ENCODE measurements at places on chromosomes 11 and 22. TPM values are rescaled to one million over a fixed set of nuclear protein-coding genes. Genes with fewer than 3 reads are reported as not detected.

DNA sequence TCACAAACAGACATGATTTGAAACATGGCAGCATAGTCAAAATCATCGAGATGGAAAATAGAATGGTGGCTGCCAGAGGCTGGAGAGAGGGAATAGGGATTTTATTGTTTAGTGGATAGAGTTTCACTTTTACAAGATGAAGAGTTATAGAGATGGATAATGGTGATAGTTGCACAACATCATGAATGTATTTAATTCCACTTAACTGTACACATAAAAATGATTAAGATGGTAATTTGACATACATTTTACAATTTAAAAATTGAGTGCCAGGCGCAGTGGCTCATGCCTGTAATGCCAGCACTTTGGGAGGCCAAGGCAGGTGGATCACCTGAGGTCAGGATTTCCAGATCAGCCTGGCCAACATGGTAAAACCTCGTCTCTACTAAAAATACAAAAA is 21.2 kb downstream of the TTC28 start:
- DNase-seq, result no peak

- no peak for DNase-seq
Observed at GRCh38 chr11:14362611-14363010, 3.6 kb upstream of the RRAS2 start.

FOLR1 gene
- 6.7 TPM for total RNA-seq

DNA sequence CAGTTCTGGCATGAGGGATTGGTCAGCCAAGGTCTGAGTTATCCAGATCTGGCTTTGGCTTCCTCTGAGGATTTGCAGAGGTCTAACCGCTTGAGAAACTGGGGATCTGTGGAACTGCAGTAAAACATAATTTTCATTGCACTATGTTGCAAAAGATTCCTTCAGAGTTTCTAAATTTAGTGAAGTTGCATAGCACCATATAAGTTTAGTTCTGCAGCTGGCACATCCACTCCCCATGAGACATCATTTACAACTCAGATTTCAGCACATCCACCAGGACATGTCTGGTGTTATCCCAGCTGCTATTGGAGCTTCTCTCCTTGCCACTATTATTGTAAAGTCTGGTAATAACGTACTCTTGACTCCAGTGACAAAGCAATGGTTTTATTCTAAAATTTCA is 181.5 kb downstream of the CWF19L2 start:
- DNase-seq, result no peak

DYNC2H1 gene
- total RNA-seq, result 8.9 TPM

ALX4 gene
- total RNA-seq, result 0.43 TPM

SAA1 gene
- not detected for total RNA-seq

GRCh38 chr22:47593911-47594311 is 831.5 kb downstream of the TBC1D22A start:
- peak; percentile 58 for DNase-seq

DNA sequence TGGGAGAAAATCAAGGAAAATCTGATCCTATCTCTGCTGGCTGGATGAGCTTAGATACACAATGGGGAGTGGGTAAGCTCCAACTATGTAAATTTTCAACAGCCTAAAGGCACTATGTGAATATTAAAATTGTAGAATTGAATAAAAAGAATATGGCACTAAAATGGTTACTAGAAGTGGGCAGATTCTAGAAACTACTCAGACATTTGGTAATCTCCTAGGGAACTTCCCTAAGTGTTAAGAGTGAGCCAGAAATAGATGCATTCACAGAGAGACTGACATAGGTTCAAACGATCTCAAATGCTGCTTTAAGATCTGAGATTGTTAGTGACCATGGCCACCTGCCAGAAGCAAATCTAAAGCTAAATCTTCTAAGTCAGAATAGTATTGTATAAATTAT is 4.3 kb upstream of the OR52E1 start:
- DNase-seq, result no peak

DNA sequence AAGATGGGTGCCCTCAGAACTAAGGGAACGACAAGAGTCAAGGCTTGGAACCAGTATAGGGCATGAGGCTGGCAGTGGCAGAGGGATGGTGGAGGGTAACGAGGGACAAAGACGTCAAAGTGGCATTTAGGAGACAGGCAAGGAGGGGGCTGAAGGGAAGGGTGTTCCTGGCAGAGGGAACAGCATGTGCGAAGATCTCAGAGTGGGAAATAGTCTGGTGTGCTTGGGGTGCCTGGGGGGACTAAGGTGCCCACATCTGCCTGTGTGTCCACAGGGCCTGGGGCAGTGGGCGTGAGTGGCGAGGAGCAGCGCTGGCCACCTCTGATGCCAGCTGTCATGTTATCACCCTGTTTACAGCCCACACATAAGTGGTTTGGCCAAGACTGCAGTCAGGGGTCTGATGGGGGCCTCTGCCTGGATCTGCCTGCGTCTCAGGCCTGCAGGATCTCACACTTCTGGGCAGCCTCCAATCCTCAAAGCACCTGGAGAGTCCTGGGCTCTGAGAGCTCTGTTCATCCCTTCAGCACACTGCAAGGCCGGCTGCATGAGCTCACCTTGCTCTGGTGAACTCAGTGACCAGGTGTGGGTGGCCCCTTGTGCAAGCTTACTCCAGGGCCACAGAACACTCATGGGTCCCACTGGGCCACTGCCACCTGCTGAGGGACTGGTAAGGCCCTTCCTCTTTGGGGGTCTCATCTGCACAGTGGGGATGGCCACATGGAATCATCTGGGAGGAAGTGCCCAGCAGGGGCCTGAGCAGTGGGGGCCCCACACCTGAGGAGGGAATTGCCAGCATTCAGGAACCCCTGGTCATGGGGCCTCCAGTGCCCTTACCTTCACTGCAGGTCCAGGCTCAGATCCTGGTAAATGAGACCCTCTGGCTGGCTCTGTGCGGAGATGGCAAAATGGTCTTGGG is 89.7 kb upstream of the SHISAL1 start:
- peak; percentile 52 for DNase-seq

IGLL1 gene
- total RNA-seq, result not detected

MUC5AC gene
- total RNA-seq, result 1.4 TPM

GRCh38 chr11:32052215-32052614 is 38.7 kb upstream of the RCN1 start:
- peak; percentile 72 for DNase-seq

ACTN3 gene
- total RNA-seq, result 0.57 TPM

DNA sequence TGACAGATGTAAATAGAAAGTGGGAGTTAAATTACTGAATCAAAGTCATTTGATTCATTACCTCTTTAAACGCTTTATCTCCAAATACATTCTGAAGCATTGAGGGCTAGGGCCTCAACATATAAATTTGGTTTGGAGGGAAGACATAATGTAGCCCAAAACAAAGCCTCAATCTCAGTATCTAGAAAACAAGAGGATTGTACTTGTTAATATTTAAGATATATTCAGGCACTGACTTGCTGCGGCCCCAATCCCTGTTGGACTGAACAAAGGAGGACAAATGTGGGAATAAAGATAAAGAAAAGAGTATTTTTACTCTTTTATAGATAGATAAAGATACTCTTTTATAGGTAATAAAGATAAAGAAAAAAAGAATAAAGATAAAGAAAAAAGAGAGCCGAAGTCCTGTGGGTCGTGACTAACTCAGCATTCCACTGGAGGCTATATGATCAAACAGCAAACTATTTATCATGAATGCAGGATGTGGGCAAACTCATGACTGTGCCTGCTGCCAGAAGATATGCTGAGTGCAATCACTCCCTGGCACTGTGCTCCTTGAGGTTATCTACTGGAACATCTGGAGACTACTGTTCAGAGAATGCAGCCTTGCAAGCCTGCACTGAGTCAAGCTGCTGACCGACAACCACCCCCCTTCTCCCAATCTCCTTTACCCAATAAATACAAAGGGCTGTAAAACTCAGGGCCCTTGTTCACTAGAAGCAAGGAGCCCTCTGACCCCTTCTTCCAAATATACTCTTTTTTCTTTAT is 6.9 kb downstream of the OR10V1 start:
- no peak for DNase-seq

- DNase-seq, result no peak
Observed at GRCh38 chr11:104333977-104334376, 170.0 kb upstream of the PDGFD start.

DNA sequence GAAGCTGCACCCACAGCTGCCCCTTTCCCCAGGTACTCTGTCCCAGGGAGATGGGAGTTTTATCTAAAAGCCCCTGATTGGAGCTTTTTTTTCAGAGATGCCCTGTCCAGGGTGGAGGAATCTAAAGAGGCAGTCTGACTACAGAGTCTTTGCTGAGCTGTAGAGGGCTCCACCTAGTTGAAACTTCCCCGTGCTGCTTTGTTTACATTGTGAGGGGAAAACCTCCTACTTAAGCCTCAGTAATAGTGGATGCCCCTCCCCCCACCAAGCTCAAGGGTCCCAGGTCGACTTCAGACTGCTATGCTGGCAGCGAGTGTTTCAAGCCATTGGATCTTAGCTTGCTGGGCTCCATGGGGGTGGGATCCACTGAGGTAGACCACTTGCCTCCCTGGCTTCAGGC is 470.1 kb upstream of the LARGE1 start:
- no peak for DNase-seq

NCR3LG1 gene
- 12.3 TPM for total RNA-seq

- DNase-seq, result no peak
Observed at GRCh38 chr22:37303821-37304274, 21.5 kb downstream of the CYTH4 start.

- no peak for DNase-seq
Observed at GRCh38 chr11:112100462-112100861, 13.8 kb downstream of the SDHD start.

DNA sequence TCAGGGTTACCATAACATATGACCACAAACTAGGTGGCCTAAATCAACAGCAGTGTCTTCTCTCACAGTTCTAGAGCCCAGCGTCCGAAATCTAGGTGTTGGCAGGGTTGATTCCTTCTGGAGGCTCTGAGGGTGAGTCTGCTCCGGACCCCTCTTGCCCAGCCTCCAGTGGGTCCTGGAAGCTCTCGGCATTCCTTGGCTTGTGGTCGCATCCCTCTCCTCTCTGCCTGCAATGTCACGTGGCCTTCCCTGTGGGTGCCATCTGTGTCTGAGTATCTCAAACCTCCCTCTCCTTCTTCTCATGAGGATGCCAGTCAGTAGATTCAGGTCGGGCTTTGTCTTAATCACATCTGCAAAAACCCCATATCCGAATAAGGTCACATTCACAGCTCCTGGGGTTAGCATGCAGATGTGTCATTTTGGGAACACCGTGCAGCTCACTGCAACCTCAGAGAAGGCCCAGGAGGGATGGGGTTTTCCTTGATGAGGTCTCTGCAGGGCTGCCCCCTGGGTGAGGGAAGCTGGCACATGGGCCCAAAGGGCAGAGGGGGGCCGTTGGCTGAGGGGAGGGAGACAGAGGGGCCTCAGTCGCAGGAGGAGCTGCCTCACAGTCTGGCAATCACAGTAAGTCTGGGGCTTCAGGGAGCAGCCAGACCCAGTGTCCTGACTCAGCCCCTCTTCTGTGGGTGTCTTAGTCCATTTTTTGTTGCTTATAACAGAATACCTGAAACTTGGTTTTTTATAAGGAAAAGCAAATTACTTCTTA is 41.2 kb downstream of the PARVG start:
- DNase-seq, result no peak

- DNase-seq, result no peak
Observed at GRCh38 chr11:119696378-119697222, 32.4 kb downstream of the NECTIN1 start.

DNA sequence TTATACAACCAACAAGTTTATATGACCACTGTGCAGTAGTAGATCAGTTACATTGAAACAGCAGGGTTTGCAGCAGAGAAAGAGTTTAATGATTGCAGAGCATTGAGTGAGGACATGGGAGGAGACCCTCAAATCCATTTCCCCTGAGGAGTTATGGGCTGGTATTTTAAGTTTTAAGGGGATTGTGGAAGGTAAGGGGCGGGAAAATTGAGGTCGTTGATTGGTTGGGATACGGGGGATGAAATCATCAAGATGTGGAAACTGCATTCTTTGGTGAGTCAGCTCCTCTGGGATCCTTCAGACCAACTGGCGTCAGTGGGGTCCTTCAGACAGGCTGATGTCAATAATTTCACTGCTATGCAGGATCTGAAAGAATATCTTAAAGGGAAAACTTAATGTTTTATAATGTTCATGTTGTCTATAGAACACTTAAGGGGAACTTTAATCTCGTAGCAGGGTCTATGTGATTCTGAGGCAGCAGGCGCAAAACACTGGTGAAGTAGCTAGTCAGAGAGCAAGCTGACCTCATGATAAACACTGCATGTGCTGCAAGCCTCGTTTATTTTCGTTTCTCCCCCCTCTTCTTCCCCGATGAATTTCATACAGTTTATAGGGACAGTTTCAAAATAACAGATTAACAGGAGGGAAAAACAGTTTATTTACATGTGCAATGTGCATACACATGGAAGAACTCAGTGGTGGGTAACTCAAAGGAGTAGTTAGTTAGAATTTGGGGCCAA is 17.4 kb upstream of the BACE1-AS start:
- no peak for DNase-seq

SCN4B gene
- total RNA-seq, result 0.36 TPM

CRELD2 gene
- total RNA-seq, result 55.8 TPM

MAPK1 gene
- 130 TPM for total RNA-seq

- DNase-seq, result no peak
Observed at GRCh38 chr11:27558401-27558800, 51.8 kb upstream of the LIN7C start.

ZPR1 gene
- 41.2 TPM for total RNA-seq

DNA sequence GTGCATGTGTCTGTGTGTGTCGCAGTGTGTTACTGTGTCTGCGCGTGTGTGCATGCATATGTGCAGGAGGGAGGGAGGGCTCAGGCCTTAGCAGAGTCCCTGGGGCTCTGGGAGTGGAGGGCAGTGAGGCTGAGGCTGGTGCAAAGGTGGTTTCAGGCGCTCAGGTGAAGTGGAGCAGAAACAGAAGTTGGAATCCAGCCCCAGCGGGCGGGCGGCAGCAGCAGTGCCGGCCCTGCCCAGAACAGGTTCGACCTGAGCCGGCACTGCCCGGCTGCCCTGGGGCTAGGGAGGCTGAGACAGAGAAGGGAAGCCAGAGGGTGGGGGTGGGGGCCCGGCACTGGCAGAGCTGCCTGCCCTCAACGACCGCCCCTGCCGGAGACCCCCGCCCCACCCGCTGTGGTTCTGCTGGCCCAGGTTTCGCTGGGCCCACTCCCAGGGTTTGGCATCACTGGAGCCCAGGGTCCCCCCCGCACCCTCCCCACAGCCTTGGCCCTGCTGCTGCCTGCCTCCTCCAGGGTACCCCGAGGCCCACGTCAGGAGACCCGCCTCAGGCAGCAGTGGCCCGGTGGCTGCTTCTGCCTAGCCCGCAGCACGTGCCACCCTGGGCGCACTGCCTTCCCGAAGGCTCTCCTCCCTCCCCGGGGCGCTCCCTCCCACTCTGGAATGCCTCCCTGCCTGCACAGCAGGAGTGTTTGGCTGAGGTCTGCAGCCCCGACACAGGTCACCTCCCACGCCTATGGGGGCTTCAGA is 13.3 kb downstream of the ASCL2 start:
- peak; percentile 78 for DNase-seq

GRCh38 chr11:75189911-75190310 is 39.0 kb downstream of the SLCO2B1 start:
- DNase-seq, result no peak

GRCh38 chr11:567629-568292 is 7.0 kb downstream of the RASSF7 start:
- DNase-seq, result no peak

DNA sequence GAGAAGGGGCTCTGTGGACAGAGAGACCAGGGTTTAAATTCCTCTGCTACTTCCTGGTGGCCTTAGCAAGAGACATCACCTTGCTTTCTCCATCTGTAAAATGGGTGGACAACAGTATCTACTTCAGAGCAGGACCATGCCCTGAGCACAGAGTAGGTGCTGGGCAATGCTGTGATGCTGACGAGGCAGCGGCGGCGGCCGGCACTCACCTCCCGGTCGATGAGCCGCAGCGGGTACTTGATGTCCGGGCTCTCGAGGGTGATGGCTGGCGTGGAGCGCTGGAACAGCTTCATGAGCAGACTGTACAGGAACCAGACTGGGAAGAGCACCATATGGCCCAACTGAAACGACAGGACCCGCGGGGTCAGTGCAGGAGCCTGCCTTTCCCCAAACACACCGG is 3.9 kb downstream of the ATP5MGL start:
- DNase-seq, result no peak
